ENCODE measurements at places on chromosomes 6 and 20. TPM values are rescaled to one million over a fixed set of nuclear protein-coding genes. Genes with fewer than 3 reads are reported as not detected.
A peak's percentile ranks its signal among the peaks of the same experiment; 100 is the strongest.

The PRRT1 gene
- total RNA-seq, result 0.27 TPM

The LRP11 gene
- total RNA-seq, result 37.9 TPM

DNA sequence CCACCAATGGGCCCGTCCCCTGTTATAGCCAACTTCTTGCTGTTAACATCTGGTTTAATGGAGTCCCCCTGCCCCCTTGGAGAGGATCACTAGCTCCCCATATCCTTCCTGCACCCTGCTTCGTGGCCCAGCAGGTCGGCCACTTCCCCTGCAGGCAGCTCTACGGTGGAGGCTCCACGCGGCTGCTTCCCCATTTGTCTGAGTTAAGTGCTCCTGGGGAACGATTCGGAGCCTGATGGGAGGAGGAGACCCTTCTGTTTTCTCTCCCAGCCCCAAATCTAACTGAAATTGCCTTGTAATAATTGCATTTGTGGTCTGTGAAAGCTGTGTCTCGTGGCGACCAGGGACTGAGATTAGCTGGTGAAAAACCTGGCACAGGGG, 74.6 kb downstream of the SULF2 start:
- no peak for DNase-seq

The SLA2 gene
- total RNA-seq, result not detected

GRCh38 chr20:62576815-62577489, 65.4 kb upstream of the SLCO4A1 start:
- DNase-seq, result peak; percentile 5

DNA sequence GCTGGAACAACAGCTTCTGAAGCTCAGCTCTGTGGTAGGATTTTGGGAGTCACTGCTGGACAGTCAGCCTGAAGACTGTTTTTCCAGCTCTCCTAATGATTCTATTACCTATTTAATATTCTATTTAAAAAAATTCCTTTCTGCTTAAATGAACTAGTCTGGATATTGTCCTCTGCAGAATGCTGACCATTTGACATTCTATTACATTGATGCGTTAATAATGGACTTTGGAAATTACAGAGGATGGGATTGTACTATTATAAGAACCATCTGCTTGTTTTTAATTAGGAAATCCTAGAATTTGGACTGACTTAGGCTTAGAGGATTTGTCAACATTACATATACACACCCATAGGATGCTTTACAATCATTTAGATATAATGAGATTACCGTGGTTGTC, 19.7 kb downstream of the LRP11 start:
- no peak for DNase-seq

DNA sequence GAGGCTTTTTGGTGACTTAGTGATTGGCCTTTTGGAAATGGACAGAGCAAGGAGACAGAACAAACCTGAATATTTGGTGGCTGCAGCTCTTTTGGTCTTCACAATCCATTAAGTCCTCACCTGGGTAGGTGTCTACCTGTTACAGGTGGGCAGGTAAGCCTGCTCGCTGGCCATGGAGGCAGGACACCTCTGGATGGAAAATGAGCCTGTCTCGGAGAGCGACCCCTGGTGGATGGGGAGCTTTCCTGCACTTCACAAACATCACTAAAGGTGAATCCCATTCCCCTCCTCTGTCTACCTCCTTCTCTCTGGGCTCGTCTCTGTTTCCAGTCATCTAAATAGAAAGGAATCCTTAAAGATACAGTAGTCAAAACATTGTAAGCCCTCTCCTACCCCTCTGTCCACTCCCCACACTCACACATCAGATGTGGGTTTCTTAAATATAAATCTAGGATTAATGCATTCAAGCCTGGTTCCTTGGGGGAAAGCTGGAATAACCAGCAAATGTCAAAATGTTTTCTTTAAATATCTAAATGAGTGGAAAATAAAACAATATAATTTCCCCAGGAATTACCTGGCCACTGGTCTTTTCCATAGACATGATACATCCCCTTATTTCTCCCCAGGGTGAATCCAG, 304.9 kb downstream of the CDH26 start:
- no peak for DNase-seq

DNA sequence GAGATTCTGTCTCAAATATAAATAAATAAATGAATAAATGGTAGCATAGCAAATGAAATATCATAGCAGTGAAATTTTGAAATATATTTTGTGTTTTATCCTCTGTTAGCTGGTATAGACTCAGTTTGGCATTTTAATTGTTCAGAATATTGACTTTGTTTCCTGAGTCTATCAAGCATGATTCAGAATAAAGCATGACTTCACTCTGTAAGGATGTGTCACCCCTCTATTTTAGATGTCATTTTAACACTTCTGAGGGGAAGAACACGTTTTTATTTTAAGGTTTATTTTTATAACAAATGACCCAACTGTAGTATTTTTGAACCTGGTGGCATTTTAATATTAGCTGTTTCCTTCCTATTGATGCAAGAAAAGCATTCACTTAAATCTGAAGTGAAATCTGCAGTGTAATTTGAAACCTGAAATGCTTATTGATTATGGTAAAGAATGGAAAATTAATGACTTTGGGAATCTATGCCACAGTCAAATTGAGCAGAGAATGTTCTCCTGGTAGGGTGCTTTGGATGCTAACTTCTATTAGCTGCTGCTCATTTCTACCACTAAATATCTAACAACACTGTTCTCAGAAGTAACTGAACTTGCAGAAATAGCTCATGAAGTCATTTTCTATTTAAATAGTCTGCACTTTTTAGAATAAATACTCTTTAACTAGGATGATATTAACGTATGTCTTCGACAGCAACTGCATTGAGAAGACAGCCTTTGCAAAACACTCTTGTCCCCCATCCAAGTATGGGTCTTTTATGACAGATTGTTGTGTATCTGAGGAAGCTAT, 114.2 kb downstream of the SOX4 start:
- DNase-seq, result no peak

DNA sequence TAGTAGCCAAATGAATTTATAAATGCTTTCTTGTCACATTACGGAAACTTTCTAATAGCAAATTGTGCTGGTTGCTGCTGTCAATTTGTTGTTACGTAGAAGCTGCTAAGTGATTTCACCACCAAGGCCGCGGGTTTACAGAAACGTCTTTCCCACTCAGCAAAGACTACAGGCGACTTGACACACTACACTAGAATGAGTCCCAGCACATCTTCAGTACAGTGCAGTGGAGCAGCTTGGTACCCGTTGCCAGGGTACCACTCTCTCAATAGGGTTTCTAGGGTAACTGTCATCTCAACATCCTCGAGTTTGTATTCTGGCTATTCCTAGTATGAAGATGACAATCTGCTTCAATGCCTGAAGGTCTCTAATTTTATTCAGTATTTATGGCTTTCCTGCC, 22.7 kb upstream of the ZDHHC14 start:
- DNase-seq, result no peak

Measured in kidney epithelial cell (primary cell).